Cardiac ventricle fibroblast (primary cell): ENCODE measurements at places on chromosomes 7 and 10. TPM values are rescaled to one million over a fixed set of nuclear protein-coding genes. Genes with fewer than 3 reads are reported as not detected.

ARL5B gene
- 9.2 and 9.5 TPM in 2 replicates for total RNA-seq

MRPS33 gene
- 30.2 and 37.6 TPM in 2 replicates for total RNA-seq

ITGA8 gene
- total RNA-seq: 11.3 and 13.8 TPM in 2 replicates

FAM25G gene
- total RNA-seq: not detected in 2 replicates

ANKRD2 gene
- not detected in 2 replicates for total RNA-seq

XPNPEP1 gene
- 60.5 and 61.7 TPM in 2 replicates for total RNA-seq

RBM20 gene
- total RNA-seq: not detected in 2 replicates

CROT gene
- total RNA-seq: 9.1 and 16.4 TPM in 2 replicates

FAM25C gene
- total RNA-seq: not detected in 2 replicates

SLC26A5 gene
- total RNA-seq: not detected in 2 replicates

CYP26C1 gene
- under 0.01 and 0.05 TPM in 2 replicates for total RNA-seq

OR9A2 gene
- total RNA-seq: not detected in 2 replicates

IFIT1B gene
- 0.29 TPM in 1 of 2 replicates, not detected in the other for total RNA-seq

CHN2 gene
- total RNA-seq: 0.37 and 0.93 TPM in 2 replicates

TUBAL3 gene
- total RNA-seq: not detected in 2 replicates

NPFFR1 gene
- total RNA-seq: not detected in 2 replicates

MALRD1 gene
- total RNA-seq: 0.50 and 1.1 TPM in 2 replicates

MRLN gene
- total RNA-seq: not detected in 2 replicates

RNF32 gene
- 1.5 and 1.7 TPM in 2 replicates for total RNA-seq

NT5C2 gene
- 55.4 and 101 TPM in 2 replicates for total RNA-seq

TSPAN33 gene
- total RNA-seq: 0.15 TPM in 1 of 2 replicates, not detected in the other

ANKRD22 gene
- total RNA-seq: 0.39 and 0.44 TPM in 2 replicates

ZSWIM8 gene
- 57.7 and 62.0 TPM in 2 replicates for total RNA-seq

HOGA1 gene
- not detected in 2 replicates for total RNA-seq

NXPH1 gene
- not detected in 2 replicates for total RNA-seq

THAP5 gene
- 13.4 and 15.4 TPM in 2 replicates for total RNA-seq

GHRHR gene
- total RNA-seq: not detected in 2 replicates

FGFR2 gene
- 0.15 TPM in 1 of 2 replicates, not detected in the other for total RNA-seq

CYP3A5 gene
- total RNA-seq: not detected in 2 replicates

ATG9B gene
- total RNA-seq: 0.25 TPM in 1 of 2 replicates, not detected in the other

LEP gene
- total RNA-seq: not detected in 2 replicates

PPRC1 gene
- 11.9 and 12.3 TPM in 2 replicates for total RNA-seq

VIPR2 gene
- total RNA-seq: 0.06 TPM in 1 of 2 replicates, not detected in the other

LRIT1 gene
- total RNA-seq: not detected in 2 replicates

TLL2 gene
- total RNA-seq: 0.44 and 0.98 TPM in 2 replicates

SLC26A3 gene
- total RNA-seq: not detected in 2 replicates

SLC18A3 gene
- total RNA-seq: not detected in 2 replicates

LIPF gene
- not detected in 2 replicates for total RNA-seq

FRAT1 gene
- total RNA-seq: 1.8 and 4.5 TPM in 2 replicates

BMPER gene
- 67.4 and 86.9 TPM in 2 replicates for total RNA-seq

ST7 gene
- 13.8 and 17.2 TPM in 2 replicates for total RNA-seq
